Bronchial epithelial cell (primary cell): ENCODE measurements at places on chromosomes 11 and 22. TPM values are rescaled to one million over a fixed set of nuclear protein-coding genes. Genes with fewer than 3 reads are reported as not detected.

The ANKK1 gene
- total RNA-seq = 0.26 and 1.8 TPM in 2 replicates

The PLAAT4 gene
- total RNA-seq = 0.79 and 2.8 TPM in 2 replicates

The WNT11 gene
- 0.13 TPM in 1 of 2 replicates, not detected in the other for total RNA-seq

DNA sequence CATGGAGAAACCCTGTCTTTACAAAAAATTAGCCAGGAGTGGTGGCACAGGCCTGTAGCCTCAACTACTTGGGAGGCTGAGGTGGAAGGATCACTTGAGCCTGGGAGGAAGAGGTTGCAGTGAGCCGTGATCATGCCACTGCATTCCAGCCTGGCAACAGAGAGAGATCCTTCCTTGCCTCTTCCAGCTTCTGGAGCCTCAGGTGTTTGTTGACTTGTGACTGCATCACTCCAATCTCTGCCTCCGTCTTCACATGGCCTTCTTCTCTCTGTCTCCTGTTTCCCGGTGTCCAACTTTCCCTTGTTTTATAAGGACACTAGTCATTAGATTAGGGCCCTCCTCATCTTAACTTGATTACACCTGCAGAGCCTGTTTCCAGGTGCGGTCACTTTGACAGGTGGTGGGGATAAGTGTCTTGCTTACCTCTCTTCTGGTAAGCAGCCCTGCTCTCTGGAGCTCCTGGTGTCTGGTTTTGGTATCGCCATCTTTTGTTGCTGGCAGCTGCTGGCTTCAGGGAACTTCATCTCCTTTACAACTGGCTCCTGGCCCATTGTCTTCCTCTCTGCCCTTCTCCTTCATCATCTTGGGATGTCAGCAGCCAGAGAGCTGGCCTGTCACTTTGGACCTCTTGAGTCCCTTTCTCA lies 8.2 kb upstream of the USP2 start:
- no peak for DNase-seq

- peak; percentile 63 for DNase-seq
Measured at GRCh38 chr11:27401280-27401832, 38.3 kb upstream of the CCDC34 start.

DNA sequence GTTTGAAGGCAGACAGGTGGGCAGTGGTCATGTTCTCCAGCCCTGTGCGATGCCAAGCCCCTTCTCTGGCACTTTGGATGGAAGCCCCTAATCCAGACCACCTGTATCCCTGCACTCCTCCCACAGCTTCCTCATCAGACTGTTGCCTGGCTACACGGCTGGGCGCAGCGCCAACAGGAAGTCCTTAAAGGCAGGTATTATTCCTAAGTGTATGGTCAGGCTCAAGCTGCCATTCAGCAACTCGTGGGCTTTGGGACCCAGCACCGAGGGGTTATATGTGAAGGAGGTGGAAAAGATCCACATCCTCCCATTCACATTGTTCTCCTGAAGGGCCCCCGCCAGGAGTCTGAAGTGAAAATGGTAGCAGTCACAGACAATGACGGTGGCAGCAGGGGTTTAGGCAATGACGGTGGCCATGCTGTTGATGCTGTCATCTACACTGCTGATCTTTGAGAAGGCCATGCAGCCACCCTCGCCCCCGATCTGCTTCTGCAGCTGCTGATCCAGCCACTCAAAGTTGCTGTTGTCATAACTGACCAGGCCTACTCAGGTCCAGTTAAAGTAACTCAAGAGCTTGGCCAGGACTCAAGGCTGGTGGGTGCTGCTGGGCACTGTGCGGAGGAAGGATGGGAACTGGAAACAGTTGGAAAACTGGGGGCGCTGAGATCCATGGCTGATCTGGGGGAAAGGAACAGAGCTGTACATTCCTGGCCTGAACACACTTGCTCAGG lies 27.7 kb downstream of the OR6Q1 start:
- peak; percentile 45 for DNase-seq

DNA sequence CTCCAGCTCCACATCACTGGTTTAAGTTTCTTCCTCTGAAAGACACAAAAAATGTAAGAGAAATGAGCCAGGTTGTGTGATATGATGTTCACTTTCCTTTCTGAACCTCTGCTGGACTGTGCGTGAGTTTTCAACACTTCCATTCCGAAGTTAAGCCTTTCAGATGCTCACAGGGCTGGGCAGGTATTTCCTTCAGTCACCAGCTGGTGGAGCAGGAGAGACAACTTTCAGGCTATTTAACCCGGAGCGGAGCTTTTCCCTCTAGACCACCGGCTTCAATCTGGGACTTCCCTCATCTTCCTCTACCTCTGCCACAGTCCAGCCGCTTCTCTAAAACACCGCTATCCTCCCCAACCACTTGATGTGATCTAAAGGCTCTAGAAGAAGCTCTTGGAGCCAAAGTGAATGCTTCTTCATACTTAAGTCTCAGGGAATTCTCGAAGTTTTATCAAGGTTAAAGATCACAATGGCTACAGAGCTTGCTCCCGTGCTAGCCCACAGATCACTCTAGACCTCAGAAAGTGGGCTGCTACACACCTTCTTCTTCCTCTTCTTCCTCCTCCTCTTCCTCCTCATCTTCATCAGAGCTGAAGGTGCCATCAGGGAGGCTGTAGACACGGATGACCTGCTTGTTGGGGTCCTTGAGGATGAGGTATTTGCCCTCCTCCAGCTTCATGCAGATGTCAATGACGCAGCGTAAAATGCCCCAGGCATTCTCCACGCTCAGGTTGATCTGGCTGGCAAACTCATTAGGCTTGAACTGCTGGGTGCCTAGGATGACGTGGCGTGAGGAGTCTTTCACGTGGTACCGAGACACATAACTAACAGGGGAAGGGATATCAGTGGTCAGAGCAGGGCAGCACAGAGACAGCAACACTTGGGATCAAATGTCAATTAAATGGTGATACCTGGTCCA lies 4.4 kb upstream of the FOXRED2 start:
- peak; percentile 48 for DNase-seq

DNA sequence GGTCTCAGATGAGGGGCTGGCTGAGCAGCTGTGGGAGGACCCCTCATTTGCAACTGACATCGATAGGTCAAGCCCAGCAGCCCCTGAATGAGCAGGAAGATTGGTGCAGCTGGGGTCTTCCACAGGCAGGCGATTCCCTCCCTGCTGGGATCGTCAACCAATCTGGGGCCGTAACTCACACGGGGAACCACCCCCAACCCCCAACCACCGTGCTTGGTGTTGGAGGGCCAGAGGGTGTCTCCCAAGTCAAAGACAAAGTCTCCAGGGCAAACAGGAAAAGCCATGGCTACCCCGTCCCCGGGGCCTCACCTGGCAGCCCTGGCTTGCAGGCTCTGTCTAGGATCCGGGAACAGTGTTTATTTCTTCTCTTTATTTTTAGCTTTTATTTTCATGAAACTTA lies 26.9 kb upstream of the SCUBE1 start:
- no peak for DNase-seq

The DSCAML1 gene
- total RNA-seq = under 0.01 TPM in 1 of 2 replicates, not detected in the other

The MPZL3 gene
- total RNA-seq = 34.8 and 81.4 TPM in 2 replicates

- DNase-seq = no peak
Measured at GRCh38 chr11:96627376-96627775, 237.6 kb downstream of the JRKL start.

- no peak for DNase-seq
Measured at GRCh38 chr11:130137999-130138398, 21.6 kb upstream of the ST14 start.

GRCh38 chr11:32827276-32827675 lies 2.5 kb upstream of the PRRG4 start:
- DNase-seq = no peak

- peak; percentile 95 for DNase-seq
Measured at GRCh38 chr11:128208329-128209137, 378.8 kb downstream of the ETS1 start.

The MIAT gene
- 0.53 and 0.64 TPM in 2 replicates for total RNA-seq

The OR51B4 gene
- total RNA-seq = not detected in 2 replicates

The SLC22A8 gene
- total RNA-seq = not detected in 2 replicates

The RASGRP2 gene
- total RNA-seq = not detected in 2 replicates

DNA sequence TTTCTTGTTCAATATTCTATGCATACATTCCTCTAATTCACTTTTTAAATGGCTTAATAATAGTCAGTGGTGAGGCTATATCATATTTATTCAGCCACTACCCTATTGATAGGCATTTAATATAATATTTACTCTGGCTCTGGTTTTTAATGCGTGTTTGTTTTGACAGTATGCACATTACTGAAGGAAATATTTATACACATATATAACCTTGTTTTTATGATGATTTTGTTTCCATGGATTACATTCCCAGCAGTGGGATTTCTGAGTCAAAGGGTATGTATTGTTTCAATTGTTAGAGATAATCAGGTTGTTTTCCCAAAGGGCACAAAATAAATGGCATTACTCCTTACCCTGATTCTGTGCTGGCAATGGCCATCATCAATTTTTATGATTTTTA lies 105.8 kb downstream of the UVRAG start:
- DNase-seq = no peak

- DNase-seq = peak; percentile 56
Measured at GRCh38 chr11:18775492-18776292, 15.9 kb downstream of the PTPN5 start.

The DNAJC4 gene
- total RNA-seq = 3.4 and 10.1 TPM in 2 replicates

The NCR3LG1 gene
- 1.3 and 2.6 TPM in 2 replicates for total RNA-seq
